ENCODE measurements at places on chromosomes 12 and 14.

DNA sequence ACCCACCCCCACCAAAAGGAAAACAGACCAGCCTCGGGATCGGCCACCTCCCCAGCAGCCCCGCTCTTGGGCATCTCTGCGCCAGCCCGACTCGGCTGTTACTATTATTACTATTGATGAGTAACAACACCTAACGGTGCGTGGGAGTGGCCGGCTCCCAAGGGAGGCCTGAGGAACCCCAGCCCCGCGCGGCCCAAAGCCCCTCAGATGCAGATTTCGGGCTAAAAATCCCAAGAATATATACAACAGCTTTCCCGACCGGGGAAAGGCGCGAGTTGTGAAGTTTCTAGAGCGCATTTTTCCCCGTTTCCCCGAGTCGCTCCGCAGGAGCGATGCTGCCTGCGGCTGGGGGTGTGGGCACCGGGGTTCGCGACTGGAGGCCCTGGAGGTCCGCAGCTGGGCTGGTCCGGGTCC, 565 bp downstream of the NT5DC3 start:
- DNase-seq: no peak

DNA sequence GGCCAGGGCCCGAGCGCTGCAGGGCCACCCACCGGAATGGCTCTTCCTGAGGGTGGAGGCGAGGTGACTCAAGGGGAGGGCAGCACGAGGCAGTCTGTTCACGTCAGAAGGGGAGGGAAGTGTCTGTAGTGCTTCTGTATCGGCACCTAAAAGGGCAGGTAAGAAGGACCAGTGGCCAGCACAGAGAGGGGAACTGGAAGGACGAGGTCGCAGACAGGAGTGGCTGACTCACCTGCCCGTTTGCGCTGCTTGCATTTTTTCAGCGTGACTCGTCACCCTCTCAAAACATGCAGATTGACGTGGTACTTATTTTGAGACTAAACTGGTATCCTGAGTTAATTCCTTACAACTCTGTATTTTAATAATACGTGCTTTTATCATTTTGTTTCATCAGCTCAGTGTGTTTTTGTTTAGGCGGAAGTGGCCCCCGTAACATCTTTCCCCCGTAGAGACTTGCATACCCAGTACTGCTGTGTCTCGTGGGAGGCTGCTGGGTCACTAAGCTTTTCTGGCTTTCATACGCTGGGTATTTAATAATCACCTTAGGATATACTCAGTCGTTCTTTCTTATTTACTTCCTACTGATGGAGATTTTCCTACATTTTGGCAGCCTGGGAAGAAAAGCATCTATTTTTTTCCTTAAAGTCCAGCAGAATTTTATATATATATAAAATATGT, 26.4 kb downstream of the SFSWAP start:
- no peak for DNase-seq

DNA sequence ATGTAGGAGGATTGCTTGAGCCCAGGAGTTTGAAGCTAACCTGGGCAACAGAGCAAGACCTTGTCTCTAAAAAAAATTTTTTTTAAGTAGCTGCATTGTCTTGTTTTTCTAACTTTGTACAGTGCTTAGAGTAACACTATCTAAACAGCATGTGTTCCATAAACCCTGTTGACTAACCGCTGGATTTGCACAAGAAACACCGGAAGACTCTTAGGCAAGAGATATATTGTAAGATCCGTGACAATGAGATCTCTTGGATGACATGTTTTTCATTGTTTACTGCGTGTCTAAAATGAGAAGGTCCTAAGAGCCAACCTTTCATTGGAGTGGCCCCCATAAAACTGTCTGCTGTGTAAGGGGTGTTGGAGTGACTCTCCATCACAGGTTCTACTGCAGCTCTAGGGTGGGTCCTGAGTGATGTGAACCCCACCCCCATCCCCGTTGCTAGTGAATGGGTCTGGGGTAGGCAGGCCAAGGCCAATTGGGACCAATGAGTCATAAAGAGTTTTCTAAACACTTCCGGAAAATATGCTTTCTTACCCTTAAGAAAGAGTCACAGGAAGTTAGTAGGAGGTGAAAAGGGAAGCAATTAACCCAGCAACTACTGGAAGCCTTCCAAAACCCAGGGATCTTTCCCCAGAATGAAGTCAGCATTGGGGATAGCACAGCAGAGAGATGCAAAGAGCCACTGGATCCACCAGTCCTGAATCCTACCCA, 24.3 kb upstream of the PCNX1 start:
- no peak for DNase-seq

DNA sequence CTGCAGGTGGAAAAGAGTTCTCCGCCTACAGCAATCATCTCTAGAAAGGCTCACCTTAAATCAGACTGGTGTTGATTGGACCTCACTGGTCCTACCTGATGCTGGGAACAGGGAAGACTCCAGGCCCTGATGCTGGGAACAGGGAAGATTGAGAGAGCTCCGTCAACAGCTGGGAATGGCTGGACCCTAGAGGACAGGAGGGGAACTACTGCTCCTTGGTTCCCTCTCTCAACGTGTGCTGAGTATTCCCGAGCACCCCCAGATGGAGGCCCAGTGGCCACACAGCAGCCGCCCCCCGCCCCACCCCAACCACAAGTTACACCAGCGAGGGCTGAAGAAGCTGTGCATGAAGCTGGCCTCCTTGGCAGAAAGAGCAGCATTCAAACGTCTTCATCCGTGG, 240.3 kb downstream of the SLC15A4 start:
- DNase-seq: no peak
